Fibroblast of lung (primary cell): ENCODE measurements at places on chromosomes 5 and 9.

GRCh38 chr5:3564827-3565518 lies 30.7 kb upstream of the IRX1 start:
- no peak for DNase-seq

DNA sequence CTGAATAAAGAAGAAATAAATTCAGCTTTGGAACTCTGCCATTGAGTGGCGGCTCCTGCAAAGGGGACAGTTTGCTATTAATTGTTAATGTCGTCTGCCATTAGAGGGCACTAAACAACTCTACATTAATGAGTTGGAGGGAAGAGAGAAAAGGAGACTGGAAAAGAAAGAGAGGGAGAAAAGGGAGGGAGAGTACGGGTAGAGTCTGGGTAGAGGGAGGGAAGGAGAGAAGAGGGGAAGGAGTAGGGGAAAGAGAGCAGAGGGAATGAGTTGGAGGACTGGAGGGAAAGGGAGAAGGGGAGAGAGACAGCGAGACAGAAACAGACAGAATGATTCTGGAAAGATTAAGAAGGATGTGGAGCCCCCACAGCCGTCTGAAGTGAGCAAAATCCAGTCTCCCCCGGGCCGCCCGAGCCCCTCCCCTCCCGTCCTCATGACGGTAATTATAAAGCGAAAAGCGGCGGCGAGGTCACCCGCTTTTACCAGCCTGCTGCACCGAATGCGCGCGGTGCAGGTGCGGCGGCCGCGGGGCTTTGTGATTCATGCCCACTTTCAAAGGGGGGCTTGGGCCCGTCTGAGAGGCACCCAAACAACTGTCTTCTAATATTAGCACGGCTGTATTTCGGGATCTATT lies 1.9 kb upstream of the FST start:
- peak; percentile 53 for DNase-seq

GRCh38 chr5:147465747-147466146 lies 44.1 kb downstream of the DPYSL3 start:
- no peak for DNase-seq

DNA sequence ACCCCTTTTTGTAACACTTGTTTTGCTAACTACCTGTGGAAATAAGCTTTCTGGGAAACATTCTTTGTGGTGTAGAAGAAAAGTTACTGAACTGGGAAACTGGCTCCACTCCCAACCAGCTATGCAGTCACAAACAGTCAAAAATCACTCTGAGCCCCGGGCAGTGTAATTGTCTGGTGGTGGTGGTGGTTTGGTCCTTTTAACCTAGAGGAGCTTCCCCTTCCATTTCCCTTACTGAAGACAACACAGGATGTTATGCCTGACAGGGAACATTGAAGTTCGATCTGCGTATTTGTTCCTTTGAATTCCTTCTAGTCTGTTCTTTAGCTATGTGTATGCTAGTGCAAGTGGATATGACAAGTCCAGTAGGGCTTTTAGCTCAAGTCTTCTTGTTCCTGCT lies 56.8 kb upstream of the TBCA start:
- DNase-seq = no peak

GRCh38 chr9:104841601-104842141 lies 77.7 kb downstream of the NIPSNAP3B start:
- no peak for DNase-seq

DNA sequence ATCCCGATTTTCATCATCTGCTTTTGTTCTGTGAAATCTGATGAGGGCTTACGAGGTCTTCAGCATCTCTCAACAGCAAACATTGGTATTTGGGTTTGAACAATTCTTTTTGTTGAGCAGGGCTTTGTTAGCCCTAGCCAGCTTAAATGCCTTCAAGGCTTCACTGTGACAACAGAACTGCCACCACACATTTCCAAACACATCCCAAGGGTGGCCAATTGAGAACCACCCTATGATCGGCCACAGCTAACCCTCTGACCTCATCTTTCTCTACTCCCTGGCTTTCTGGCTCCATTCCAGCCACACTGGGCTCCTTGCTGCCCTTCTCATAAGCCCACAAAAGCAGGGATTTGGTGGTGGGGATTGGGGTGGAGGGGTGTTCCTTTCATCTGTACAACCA lies 17.6 kb downstream of the MTX3 start:
- no peak for DNase-seq

- no peak for DNase-seq
Measured at GRCh38 chr9:77999231-77999631, 32.4 kb downstream of the GNAQ start.
